ENCODE measurements at places on chromosomes 1 and 21. TPM values are rescaled to one million over a fixed set of nuclear protein-coding genes. Genes with fewer than 3 reads are reported as not detected.

PM20D1 gene
- 2.9 TPM for total RNA-seq

E2F2 gene
- total RNA-seq, result 3.9 TPM

TFF2 gene
- not detected for total RNA-seq

DNA sequence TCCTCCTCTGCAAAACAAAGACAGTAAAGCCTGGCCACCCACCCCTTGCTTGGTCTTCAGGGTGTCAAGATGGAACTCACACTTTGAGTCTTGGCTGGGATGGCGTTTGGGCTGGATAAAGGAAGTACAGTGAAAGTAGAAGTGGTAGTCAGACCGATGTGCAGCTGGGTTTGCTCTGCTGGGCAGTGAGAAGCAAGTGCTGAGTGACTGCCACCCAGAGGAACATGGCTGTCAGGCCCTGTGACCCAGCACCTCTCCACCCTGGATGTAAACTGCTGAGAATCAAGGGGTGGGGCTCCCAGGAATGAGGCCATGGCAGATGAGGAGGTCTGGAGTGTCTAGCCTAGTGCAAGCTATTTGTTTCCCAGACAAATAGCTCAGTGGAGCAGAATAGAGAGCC is 51.2 kb downstream of the POFUT2 start:
- no peaks in the 10 kb centered on the region for H3K27me3 ChIP-seq
- DNase-seq, result peak; percentile 50
- no peaks in the 10 kb centered on the region for H3K36me3 ChIP-seq
- no peak overlapping the region for H3K4me3 ChIP-seq
- H3K27ac ChIP-seq, result no peak overlapping the region

GRCh38 chr1:64470665-64471217 is 812 bp downstream of the CACHD1 start:
- H3K36me3 ChIP-seq, result no peaks in the 10 kb centered on the region
- H3K4me1 ChIP-seq, result peaks cover 53% of the 10 kb centered on the region
- H3K4me3 ChIP-seq, result peak overlapping the region; percentile 52
- peak; percentile 82 for DNase-seq
- no peak overlapping the region for H3K27ac ChIP-seq

- DNase-seq, result peak; percentile 76
- H3K27me3 ChIP-seq, result no peaks in the 10 kb centered on the region
- peak overlapping the region; percentile 86 for H3K27ac ChIP-seq
- H3K4me3 ChIP-seq, result peak overlapping the region; percentile 38
- no peaks in the 10 kb centered on the region for H3K36me3 ChIP-seq
These were observed 459.2 kb upstream of the RUNX1 start for GRCh38 chr21:35508139-35508888.

Data from spleen (tissue), 13 donors.